LoVo (cell line): ENCODE measurements at places on chromosomes 1 and 21.
A peak's percentile ranks its signal among the peaks of the same experiment; 100 is the strongest.

DNA sequence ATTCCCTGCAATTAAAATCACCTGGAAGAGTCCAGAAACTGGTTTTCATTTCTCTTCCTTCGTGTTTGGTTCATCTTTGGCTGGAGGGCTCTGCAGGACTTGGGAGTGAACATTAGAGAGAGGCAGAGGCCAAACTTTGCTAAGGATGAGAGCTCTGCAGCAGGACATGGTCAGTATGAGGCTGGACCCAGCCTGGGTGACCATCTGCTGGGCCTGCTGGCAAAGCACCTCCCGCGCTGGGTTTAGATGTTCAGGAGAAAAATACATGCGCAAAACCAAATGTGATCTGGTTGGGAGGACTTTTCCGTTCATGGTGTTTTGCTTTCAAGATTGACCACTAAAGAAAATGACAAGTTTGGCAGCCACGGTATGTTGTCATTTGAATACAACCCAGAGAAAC, 15.9 kb downstream of the KAZN start:
- DNase-seq, result no peak

DNA sequence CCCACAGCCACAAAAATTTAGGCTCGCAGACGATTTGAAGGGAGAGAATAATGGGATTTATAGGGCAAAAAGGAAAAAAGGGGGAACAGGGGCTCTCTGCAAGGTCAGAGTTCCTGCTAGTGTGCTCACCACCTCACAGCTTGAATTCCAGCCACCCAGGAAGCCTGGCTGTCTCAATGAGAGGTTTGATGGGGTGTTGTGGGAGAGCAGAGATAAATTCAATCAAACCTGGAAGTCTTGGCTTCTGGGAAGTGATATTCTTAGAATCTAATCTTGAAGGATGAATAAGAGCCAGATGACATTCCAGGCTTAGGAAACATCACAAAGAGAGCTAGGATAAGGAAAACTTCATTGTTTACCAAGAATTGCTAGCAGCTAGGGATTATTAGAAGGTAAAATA, 47.4 kb upstream of the C21orf91 start:
- DNase-seq, result no peak

DNA sequence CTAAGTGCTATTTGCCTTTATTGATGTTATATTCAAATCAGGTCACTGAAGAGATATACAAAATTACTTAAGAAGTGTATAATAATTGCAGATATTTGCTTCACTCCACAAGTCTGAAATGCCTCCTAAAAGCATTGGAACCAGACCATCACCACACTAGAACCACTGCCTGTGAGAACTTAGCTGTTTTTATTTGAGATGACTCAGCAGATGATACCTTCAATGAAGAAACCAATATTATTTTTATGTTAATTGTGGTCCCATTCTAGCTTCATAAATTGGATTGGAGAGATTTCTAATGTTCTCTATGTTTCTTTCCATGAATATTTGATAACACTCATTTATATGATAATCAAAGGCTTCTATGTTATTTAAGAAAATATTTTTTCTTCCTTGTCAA, 740.6 kb downstream of the KCNT2 start:
- no peak for DNase-seq

DNA sequence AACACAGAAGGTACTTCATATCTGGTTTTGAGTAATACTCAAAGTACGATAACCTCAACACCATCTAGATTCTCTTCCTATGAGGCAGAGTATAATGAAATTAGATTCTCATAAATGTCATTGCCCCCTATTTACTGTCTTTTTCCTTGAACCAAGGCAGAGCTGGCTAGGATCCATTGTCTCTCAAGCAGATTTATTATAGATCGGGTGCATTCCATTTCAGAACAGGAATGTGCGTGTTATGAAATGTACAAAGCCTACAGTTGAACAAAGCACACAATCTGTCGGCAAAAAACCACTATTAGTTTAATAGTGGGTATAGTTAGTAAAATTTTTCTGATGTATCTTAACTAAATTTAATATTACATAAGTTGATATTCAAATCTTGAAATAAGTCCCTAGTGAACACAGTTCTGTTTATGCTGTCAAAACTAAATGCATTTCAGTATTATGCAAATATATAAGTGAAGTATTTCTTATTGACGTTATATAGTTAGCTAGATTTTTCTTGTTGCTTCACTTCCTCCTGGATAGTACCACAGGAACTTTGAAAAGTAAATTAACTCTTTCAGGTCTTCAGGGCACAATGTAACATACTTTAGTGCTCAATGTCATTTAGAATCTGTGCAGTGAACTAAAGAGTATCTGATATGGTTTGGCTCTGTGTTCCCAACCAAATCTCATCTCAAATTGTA, 92.1 kb downstream of the DDAH1 start:
- DNase-seq, result no peak

- DNase-seq, result no peak
Observed at GRCh38 chr1:58774027-58774426, 9.8 kb downstream of the JUN start.

DNA sequence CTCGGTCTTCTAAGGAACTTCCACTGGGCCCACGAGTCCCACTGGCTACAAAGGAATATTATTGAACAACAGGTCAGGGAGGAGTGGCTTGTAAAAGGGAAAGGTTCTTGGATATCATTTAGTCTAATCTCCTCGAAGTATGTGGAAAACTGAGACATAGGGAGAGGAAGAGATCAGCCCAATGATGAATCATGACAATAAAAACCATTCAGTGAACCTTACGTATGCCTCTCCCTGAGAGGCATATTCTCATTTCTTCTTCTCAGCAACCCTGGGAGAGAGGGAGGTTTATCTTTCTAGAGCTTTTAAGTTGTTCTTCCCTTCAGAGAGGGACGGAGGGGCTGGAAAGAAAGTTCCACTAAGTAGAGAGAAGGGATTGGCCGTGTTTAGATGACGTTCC, 5.3 kb upstream of the MOB3C start:
- DNase-seq, result peak; percentile 49
